Stimulated activated CD4-positive, alpha-beta T cell treated with anti-CD3 and anti-CD28 coated beads, Interleukin-1b, Interleukin-23, amount 100 ng/mL, for 24 hours (primary cell): ENCODE measurements at places on chromosomes 2 and 18.

DNA sequence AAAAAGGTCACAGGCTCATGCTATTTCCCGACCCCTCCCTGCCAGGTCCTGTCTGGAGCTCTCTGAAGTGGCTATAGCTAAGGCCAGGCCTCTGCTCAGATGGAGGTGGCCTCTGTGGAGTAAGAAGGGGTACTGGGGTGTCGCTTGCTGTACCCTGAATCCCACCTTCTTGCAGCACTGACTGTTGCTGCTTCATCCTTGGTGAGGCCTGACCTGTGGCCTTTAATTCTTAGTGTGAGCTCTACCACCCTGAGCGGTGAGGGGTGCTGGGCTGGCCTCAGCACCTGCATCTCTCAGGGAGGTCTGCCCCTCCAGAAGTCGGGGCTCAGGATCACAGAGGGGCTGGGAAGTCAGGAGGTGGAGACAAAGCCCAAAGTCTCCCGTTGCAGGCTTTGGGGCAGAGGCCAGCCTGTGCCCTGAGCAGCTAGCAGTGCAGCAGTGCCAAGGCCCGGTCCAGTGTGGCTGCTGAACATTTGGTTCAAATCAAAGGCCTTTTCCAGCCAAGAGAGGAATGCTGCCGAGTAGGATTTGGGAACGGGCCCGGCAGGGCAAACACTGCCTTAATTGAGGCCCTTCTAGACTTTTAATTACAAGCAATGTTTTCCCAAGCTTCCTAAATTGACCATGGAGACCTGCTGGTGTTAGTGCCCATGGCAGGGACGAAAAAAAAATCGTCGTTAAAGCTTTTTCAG lies 133.5 kb upstream of the HAAO start:
- no peak for DNase-seq

GRCh38 chr2:127420039-127420864 lies 2.0 kb downstream of the PROC start:
- DNase-seq = no peak

DNA sequence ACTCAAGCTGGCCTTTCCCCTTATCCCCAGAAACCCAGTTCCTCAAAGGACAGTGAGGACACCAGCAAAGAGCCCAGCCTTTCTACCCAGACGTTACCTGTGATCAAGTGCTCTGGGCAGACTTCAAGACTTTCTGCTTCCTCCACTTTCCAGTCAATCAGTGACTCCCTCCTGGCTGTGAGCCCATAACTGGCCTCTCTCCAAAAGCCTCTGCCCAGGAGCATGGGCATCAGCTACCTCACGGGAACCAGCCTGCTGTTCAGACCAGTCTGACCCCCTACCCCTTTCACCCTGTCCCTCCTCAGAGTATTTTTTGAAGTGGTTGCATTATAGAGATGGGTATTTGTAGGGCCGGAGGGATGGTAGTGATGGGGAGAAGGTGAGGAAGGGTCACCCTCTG lies 27.7 kb upstream of the CYP27A1 start:
- no peak for DNase-seq

- DNase-seq = no peak
Observed at GRCh38 chr2:128371648-128372345, 53.1 kb upstream of the HS6ST1 start.

DNA sequence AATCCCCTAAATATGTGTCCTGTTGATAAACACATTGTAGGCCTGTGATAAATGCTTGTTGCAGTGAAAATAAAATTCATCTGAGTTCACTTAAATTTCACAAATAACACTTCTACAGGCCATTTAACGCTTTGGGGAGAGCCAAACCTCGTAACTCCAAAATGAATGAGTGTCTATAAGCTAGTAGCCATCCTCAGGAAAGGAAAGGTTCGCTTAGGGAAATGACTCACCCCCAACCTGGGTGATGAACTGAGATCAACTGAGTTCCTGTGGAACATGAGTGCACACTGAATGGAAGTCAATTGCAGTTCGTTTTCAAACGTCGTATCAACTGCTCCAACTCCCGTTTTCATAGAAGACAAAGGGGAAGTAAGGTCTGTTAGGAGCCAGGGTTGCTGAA lies 527.6 kb upstream of the ID2 start:
- DNase-seq = no peak

DNA sequence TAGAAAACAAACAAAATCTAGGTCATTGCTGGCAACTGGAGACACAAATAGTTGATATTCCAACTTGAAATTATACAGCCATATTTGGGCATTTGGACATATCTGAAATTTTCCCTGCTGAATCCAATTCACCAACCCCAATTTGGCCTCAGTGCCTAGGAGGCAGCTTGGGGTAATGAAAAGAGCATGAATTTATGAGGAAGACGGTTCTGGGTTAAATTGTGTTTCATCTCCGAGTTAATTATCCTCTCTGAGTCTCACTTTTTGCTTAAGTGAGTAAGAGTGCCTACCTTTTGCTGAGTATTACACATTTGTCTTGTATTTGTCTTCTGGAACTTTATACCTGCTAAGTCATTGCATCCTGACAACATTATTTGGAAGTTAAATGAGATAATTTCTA lies 1906.8 kb upstream of the PIK3C3 start:
- no peak for DNase-seq

GRCh38 chr2:195442458-195443175 lies 214.4 kb upstream of the SLC39A10 start:
- no peak for DNase-seq

GRCh38 chr2:143551971-143552650 lies 422.9 kb downstream of the ARHGAP15 start:
- DNase-seq = no peak

GRCh38 chr2:73217826-73218225 lies 3.8 kb downstream of the SMYD5 start:
- no peak for DNase-seq

- peak; percentile 52 for DNase-seq
Observed at GRCh38 chr2:64989126-64989981, at the start of gene SLC1A4. Gene SLC1A4 (plus strand): TSS chr2:64989399. CDS start chr2:64989644, 245 bp downstream.

DNA sequence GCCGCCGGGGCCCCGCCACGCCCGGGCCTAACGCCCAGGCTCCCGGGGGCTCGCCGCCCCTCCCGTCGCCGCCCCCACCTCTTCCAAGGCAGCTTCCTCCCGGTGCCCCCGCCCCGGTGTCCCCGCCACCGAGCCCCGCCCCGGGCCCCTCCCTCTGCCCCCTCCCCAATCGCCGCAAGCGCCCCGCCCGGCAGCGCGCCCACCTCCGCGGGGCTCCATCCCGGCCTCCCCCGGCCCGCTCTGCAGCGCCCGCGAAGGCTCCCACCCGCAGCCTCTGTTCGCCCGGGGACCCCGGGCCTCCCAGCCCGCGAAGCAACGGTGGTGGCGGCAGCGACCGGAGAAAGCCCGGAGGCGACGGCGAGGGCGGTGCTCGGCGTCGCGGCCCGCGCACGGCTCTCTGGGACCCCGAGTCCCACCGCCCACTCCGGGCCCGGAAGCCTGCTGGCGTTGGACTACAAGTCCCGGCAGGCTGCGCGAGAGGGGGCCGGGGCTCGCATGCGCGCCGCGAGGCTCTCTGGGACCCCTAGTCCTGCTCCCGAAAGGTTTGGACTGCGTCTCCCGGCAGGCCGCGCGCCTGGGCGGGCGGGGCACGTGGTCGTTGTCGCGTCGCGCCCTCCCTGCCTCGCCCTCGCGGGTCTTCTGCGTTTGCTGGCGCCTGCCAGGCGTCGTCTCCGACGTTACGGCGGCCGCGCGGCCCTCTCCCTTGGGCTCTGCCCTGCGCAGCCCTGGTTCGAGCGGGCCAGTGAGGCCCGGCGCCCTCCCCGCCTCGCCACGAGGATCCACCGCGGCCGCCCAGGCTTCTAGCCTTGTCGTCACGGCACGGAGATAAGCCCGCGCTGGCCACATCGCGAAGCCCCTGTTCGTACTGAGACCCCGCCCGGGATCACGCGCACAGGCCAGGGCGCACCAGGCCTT lies at the start of gene STK25:
STK25 (minus strand) TSS at position 345 of the 915 bp plus-strand sequence. CDS start 549 bp downstream, outside the sequence.
- DNase-seq = peak; percentile 97
